ENCODE measurements at places on chromosomes 11 and 22. TPM values are rescaled to one million over a fixed set of nuclear protein-coding genes. Genes with fewer than 3 reads are reported as not detected.
A peak's percentile ranks its signal among the peaks of the same experiment; 100 is the strongest.

Gene BDNF
- 2.4 TPM for total RNA-seq

Gene OR6A2
- total RNA-seq = not detected

Gene LRRC56
- total RNA-seq = 0.22 TPM

Gene MUC5AC
- total RNA-seq = not detected

- DNase-seq = no peak
Observed at GRCh38 chr11:113417428-113417827, 29.8 kb downstream of the ANKK1 start.

DNA sequence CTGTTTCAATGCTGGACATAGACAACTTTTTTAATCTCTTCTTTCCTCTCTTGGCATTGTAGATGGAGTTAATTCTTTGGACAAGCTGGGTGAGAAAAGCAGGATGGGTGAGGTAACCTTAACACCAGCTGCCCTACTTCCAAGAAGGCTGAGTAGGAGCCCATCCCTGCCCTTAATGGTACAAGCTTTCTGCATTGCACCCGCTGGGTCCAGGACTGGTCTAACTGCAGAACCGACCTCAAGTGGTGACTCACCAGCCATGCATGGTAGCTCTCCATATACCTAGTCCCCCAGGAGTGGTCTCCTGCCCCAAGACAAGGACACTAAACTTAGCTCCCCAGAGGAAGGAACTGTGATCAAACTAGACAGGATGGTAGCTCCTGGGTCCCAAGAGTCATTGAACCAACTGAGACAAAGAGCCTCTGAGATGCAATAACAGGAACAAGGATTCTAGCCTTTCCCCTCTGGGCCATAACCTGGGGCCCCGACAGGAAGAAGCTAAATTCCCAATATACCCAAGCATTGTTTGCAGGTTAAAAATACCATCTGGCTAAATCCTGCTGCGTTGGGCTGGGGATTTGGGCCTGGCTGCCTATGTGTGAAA, 32.1 kb downstream of the RPL27A start:
- DNase-seq = no peak

DNA sequence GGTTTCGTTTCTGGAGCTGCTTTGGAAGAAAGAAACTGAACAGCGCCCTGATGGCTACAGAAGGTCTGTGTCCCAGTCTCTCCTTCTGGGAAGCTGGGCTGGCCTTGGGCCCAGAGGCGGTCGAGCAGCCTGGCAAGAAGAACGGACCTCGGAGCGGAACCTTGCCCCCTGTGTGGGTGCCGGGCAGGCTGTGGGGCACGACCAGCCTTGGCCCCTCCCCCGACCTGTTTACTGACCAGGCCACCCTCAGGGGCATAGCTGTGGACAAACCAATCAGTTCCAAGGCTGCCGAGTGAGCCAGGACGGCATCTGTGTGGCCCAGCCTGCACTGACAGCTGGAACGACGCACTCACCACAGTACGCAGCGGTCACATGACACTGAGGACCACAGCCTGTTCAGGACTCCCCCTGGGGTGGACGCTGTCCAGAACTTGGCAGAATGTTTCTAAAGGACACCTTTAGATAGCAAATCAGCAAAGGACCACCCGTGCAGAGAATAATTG, 7.2 kb downstream of the PIM3 start:
- DNase-seq = peak; percentile 74

DNA sequence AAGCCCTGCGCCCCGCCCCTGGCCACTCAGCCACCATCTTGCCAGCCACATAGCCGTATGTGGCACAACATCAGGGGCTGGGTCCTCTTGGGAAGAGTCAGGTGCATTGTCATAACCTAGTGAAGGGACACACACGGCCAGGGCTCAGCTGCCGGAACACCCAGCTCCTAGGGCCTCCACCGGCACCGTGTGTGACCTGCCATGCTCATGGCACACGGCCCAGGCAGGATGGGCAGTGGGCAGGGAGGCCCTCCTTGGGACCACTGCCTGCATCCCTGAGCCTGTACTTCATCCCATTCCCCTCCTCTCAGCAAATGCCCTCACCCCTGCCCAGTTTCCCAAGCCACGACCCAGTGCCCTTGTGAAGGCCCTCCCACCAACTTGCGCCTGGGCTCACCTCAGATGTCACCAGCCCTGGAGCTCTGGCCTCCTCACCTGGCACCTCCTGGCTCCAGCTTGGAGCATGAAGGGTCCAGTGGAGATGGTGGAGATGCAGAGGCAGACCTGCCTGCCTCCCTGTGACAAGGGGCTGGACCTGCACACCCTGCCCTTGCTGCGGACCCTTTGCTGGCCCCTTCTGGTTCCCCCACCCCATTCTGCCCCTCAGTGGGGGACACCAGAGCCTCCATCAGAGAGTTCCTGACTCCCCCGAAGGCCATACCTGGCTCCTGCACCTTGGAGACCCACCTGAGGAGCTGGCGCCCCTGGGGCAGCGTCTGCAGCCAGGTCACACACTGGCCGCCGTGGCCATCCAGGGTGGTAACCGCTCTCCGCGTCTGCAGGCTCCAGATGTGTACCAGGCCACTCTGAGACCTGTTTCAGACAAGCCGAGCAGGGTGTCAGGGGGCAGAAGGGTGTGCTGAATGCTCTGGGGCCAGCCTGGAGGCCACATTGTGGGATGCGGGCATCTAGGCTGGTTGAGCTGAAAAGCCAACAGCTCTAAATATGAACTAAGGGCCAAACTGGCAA, 34.5 kb downstream of the GNB1L start:
- no peak for DNase-seq

DNA sequence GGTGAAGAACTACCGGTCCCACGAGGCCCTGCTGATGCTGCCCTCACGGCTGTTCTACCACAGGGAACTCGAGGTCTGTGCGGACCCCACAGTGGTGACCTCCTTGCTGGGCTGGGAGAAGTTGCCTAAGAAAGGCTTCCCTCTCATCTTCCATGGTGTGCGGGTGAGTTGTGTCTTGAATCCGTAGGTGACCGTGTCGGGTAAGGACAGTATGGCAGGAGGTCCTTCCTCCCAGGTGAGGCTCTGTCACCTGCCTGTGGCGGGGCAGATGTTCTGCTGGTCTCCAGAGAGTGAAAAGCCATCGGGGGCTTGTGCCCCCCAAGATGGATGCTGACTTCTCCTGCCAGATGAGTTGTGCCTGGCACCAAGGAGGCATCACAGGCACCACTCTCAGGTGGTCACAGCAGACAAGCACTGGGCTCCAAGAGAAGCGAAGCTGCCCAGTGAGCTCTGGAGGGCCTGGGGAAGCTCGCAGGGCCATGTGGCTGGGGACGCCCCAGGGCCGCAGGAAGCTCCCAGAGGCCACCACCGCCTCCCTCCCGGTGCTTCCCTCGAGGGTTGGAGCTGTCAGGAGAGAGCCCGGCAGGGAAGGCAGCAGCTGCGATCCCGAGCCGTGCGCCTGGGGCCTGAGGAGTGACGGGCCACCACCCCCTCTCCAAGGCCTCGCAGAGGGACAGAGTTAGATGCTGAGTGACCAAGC, 17.3 kb upstream of the PANX2 start:
- DNase-seq = no peak

- DNase-seq = no peak
Observed at GRCh38 chr11:22049276-22049675, 143.6 kb upstream of the ANO5 start.

- peak; percentile 85 for DNase-seq
Observed at GRCh38 chr11:61679893-61680621, at the start of gene DAGLA. Gene DAGLA (plus strand): TSS chr11:61680391. CDS start chr11:61720156, 39,765 bp downstream.

DNA sequence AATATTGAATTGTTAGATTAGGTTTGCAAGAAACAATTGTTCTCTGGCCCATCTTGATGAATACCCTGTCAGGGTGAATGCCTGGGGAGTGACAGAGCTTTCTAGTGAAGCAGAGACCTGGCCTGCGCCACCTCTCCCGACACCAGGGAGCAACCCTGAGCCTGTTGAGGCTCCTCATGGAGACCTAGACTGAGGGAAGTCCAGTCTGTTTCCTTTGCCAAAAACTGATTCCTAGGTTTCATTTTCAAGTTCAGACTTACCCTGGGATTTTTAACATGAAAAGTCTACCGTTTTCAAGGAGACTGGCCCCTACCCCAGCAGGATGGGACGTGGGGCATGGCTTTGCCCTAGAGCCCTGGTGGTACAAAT, 173.7 kb upstream of the SORL1-AS1 start:
- DNase-seq = no peak

DNA sequence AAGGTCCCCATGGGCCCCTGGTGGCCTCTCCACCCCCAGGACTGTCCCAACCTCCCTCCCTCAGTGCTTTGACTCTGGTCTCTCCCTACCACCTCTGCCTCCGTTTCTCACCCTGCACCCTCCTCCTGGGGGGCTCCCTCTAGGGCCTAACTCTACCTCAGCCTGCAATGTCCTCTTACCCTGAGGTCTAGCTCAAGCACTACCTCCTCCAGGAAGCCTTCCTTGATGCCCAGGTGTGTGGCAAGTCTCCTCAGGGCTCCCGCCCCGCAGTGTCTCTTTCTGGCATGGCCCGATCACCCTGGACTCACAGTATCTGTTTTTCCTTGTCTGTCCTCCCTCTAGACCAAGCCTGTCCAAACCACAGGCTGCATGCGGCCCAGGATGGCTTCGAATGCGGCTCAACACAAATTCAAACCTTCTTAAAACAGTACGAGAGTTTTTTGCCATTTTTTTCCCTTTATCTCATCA, 90.8 kb downstream of the PHF21B start:
- no peak for DNase-seq

DNA sequence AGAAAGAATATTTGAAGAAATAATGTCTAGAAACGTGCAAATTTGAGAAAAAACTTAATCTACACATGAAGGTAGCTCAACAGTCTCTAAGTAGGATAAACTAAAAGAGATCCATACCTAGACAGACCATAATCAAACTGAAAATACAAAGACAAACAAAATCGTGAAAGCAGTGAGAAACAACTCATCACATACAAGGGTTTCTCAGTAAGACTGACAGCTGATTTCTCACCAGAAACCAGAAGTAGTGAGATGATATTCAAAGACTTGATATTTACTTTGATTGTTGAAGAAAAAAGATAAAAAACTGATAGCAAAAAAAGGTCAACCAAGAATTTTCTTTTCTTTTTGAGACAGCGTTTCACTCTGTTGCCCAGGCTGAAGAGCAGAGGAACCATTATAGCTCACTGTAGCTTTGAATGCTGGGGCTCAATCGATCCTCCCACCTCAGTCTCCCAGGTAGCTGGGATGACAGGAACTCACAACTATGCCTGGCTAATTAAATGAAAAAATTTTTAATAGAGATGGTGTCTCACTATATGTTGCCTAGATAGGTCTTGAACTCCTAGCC, 17.4 kb downstream of the NPAT start:
- DNase-seq = no peak

- no peak for DNase-seq
Observed at GRCh38 chr22:39021552-39022250, 774 bp downstream of the APOBEC3D start.

DNA sequence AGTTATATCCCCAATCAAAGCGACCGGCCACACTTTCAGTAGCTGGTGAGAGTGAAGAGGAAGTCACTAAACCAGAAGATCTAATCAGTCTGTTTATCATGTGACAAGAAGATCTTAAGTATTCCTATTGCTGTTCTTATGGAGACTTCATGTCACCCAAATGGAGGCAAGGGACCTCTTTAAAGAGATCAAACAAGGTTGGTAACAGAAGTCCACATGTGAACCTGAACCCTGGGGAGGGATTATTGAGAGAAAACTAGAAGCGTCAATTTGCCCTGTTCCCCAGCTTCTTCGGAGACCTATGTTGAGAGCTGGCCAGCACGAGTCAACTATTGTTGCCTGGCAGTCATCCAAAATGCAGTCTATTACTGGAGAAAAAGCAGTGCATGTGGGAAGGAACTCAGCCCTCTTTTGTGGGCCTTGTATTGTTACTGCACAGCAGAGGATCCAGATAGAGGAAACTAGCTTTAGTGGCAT, 76.9 kb upstream of the CTSC start:
- DNase-seq = no peak

DNA sequence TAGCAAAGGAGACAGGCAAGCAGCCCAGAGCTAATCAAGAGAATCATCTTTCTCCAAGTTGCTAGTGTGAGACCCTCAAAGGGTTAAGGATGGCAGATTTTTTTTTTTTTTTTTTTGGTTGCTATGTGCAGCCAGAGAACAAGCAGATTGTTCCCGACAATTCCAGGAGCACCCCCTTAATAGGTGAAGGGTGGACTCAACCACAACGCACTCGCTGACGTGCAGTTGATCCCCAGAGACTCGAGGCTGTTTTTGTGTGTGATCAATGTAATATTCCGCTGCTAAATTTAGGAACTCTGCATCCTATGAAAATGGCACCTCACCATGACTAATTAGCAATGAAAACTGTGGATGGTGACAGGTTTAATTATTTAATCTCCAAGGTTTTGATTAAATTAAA, 789.0 kb downstream of the KCNA4 start:
- DNase-seq = no peak

DNA sequence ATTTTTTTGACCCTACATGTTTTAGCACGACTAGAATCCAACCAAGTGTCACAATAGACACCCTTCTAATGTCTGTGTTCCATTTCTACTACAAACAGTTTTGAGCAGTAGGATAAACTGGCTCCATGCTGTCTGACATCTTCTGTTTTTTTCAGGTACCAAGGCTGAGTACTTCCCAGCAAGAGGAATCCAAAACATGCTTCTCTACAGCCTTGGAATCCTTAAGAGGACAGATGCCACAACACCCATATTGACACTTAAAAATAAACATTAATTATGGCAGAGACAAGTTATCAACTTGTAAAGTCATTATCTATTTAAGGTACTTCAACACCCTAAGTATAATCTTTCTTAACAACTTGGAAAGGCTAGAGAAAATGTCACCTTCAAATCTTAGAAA, 54.2 kb downstream of the LGR4 start:
- no peak for DNase-seq

DNA sequence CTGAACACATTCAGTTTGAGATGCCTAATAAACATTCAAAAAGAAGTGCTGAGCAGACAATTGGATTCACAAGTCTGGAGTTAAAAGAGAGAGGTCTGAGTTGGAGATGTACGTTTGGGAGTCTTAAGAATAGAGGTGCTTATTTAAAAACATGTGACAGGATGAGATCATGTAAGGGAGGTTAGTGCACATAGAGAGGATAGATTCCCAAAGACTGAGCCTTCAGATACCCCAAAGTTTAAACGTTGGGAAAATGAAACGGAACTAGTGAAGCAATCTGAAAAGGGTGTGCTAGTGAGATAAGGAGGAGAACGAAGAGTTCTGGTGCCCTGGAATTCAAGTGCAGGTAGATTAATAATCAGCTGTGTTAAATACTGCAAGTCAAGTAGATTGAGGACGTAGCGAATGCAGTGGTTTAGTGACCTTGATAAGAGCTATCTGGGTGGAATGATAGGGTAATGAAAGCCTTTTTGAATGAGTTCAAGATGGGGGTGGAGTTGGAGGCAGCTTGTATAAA, 63.7 kb downstream of the HIPK3 start:
- no peak for DNase-seq

DNA sequence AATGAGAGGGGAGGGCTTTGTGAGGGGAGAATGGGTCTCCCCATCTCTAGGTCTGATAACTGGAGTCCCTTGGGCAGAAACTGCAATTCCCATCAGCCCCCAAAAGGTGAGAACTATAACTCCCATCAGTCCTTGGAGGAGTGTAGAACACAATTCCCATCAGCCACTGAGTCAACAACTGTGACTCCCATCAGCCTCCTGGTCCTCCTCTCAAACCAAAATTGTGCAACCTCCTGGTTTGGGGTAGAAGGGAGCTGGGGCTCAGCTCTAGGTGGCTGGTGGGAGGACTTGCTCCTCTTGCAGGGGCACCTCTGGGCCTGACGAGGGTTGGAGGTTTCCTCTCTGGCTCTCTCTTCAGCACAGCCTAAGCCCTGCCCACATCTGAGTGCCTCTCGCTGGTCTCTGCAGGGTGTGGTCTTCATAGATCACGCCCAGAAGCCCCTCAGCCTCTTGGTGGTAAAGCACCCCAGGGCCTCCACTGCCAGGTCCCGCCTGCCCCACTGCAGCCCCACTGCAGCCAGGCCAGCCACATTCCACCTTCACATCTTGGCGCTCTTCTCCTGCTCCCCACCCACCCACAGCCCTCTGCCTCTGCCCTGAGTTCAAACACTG, 18.5 kb downstream of the SLC22A12 start:
- no peak for DNase-seq

All from left ventricle myocardium superior (tissue), 1 donor.